ENCODE measurements at places on chromosomes 13 and 19. TPM values are rescaled to one million over a fixed set of nuclear protein-coding genes. Genes with fewer than 3 reads are reported as not detected.

The LRRC4B gene
- 0.05 TPM for total RNA-seq

The MATK gene
- 0.34 TPM for total RNA-seq

The GARIN5A gene
- total RNA-seq, result 0.17 TPM

The ZNF844 gene
- total RNA-seq, result 5.7 TPM

The ZNF417 gene
- 15.2 TPM for total RNA-seq
